Activated CD4-positive, alpha-beta T cell treated with anti-CD3 and anti-CD28 coated beads, Interleukin-2, Interleukin-4, amounts not matched to agents 100 ng/mL and 50 ng/mL, durations not matched to agents 16 hours and 8 hours (primary cell): ENCODE measurements at places on chromosomes 2 and 18.

DNA sequence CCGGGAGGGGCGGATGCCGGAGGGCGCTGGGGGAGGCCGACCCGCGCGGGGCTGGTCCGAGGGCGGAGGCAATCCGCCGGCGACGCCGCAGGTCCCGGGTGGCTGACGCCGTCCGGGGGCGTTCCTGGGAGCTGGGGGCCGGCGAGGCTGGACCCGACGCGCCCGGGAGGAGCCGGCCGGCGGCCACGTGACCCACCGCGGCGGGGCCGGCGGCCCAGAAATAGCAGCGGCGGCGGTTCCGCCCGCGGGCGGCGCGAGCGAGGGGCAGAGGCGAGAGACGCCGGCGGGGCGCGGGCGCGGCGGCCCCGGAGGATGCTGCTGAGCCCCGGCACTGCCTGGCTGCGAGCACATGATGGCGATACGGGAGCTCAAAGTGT, at the start of gene RAB31:
TSS of gene RAB31 (plus strand) at position 245 of the 377 bp plus-strand sequence. CDS start at position 350, 105 bp downstream.
- DNase-seq: peak; percentile 6

GRCh38 chr2:83068714-83069113, 1390.4 kb downstream of the SUCLG1 start:
- no peak for DNase-seq

DNA sequence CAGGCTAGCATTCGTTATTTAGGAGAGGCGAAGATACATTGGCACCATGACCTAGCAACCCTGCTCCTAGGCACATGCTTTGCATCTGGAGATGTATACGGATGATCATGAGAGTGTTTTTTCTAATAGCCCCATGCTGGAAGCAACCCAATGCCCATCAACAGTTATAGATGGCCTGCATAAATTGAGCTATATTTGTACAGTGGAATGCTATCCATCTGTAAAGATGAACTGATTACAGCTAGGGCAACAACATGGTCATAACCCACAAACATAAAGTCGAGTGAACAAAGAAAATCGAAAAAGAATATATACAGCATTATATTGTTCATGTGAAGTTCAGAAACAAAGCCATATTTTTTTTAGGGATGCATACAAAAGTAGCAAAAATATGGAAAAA, 20.6 kb upstream of the CHRNA1 start:
- DNase-seq: no peak

DNA sequence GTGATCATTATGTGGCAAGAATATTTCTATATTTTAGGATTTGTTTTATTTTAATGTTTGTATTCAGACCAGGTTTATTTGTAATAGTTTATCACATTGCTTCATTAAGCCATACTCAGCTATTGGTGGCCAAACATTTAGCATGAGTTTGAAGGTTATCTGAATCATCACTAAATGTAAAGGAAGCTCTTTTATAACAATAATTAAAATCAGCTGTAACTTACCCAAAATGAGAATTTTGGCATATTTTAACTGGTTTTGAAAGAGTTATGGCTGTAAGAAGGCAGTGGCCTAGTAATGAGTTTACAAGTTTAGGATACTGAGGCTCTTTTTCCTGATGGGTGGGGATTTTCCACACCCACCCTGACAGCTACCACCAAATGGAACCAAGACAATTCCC, 177.8 kb downstream of the EN1 start:
- no peak for DNase-seq

DNA sequence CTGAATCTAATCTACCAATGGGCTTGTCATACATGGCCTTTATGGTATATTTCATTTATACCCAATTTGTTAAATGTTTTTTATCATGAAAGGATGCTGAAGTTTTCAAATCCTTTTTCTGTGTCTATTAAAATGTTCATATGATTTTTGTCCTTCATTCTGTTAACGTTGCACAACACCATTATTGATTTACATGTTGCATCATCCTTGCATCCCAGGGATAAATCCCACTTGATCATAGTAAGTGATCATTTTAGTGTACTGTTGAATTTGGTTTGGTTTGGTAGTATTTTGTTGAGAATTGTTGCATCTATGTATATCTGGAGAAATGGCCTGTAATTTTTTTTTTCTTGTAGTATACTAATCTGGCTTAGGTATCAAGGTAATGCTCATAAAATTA, 9.4 kb downstream of the SP100 start:
- DNase-seq: no peak

GRCh38 chr2:70767699-70768589, at the start of gene ADD2:
ADD2 (minus strand) TSS chr2:70768200; CDS start chr2:70706408, 61,792 bp downstream.
- DNase-seq: peak; percentile 56

DNA sequence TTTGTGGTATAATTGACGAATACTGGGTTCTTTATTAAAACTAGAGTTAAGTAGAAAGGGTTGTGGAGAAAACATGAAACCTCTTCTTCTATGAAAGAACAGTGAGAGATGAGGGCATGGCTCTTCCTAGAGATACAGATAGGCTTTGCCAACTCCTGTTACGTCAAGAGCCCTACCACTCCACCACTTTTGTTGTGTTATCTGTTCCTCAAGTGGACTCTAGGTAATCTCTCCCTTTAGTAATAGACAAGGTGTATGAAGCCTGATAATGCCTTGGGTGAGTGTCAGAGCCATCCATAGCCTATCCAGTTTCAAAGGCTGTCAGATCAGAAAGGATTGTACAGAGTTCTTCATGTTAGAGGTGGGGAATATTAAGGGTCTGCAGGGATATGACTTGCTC, 176.4 kb downstream of the SETBP1 start:
- no peak for DNase-seq

DNA sequence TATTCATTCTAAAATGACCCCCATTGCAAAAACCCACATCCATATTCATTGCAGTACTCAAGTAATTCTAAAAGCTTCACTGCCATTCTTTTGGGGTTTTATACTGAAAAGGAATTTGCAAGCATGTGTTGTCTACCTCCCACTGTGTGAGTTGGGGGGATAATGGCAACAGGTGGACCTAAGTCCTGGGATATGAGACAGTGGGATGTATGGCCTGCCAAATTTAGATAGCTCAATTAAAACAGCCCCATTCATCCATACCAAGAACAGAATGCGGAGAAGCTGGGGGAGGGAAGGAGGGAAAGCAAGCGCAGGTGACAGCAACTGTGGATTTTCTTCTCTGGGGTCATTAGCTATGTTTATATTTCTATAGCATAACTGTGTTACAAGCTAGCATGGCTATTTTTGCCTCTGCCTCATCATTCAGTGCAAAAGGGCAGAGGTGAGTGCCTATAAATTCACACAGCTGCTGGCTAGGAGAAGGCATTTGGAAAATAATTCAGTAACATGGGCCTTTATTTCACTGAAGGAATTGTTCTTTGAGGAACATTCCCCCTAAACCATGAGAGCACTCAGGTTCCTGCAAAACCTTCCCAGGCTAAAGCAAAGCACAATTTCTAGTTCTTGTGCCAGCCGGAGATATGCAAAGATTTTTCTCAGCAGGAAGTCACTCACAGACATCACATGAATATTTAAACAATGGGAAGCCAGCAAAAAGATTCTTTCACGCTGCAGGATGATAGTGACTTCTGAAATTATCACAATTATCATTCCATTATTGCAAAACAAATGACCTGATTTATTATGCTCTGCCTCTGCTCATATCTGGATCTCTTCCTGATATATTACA, 393.9 kb upstream of the ACVR2A start:
- DNase-seq: no peak

DNA sequence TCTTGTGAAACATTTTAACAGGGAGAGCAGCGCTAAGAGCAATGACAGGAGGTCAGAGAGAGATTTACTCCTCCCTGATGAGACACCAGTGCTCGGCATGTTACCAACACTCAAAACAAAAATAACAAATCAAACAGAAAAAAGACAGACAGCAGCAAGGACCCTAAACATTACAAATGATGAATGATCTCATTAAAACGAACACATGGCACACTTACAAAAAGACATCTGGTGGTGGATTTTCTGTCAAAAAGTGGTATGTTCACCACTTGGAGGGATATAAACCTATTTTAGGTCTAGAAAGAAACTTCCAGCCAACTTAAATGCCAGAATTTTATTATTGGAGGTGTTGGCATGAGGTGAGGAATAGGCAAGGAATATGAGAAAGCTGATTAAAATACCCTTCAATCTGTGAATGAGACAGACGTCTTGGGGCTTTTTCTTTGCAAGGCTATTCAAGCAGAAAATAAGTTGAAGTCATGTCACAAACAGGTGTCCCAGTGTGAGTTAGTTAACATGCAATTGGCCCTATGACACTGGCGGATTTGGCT, 112.8 kb downstream of the PRELID3A start:
- no peak for DNase-seq

DNA sequence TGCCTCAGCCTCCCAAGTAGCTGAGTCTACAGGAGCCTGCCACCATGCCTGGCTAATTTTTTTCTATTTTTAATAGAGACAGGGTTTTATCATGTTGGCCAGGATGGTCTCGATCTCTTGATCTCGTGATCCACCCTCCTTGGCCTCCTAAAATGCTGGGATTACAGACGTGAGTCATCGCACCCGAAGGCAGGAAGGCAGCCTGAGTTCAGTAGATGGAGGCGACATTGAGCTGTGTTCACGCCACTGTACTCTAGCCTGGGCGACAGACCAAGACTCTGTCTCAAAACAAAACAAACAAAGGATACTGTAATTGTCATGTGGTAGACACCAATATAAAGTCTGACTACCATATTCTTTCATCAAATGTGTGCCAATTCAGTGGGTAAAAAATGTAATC, 500.9 kb upstream of the DSEL start:
- DNase-seq: no peak

GRCh38 chr2:147538821-147539220, 306.0 kb upstream of the ACVR2A start:
- DNase-seq: no peak

DNA sequence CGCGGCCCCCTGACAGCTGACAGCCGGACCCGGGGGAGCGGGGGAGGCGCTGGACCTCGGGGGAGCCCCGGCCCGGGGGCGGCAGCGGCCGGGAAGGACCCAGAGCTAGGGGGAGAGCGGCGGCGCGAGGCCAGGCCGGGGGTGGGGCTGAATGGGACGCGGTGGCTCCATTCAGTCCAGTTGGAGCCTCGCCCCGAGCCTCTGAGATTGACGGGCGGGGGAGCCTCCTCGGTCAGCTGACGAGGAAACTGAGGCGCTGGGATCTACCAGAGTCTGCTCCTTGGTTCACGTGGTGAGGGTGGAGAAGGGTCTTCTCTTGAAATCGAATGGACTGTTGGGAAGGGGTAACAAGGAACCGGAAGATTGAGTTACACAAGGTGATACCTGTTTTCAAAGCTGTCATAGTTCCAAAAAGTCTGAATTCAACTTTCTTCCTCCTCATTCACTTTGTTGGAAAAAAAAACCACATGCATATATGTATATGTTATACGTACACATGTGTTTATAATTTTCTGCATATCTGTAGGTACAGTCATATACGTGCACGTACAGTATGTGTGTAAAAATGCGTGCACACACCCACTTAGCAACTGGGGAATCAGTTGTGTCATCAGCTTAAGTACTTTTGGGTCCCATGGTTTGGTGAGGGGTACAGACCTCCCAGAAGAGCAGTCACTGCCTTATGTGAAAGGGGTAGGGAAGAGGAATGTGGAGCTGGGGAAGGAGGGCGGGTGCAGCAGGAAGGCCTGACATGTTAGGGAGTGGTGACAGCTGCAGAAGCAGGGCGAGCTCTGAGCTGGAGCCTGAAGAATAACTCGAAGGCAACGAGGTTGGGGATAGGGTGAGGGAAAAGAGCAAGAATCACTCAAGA, 628 bp downstream of the PPP1R7 start:
- no peak for DNase-seq

- no peak for DNase-seq
These were observed 4.7 kb downstream of the GNLY start for GRCh38 chr2:85698880-85699254.

DNA sequence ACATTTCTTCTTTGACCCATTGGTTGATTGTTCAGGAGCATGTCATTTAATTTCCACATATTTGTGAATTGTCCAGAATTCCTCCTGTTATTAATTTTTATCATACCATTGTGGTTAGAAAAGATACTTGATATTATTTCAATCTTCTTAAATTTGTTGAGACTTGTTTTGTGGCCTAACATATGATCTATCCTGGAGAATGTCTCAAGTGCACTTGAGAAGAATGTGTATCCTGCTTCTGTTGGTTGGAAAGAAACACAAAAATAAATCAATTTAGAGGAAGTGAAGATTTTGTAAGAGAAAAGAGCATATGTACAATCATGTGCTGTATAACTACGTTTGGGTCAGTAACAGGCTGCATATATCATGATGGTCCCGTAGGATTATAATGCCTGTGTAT, 118.6 kb upstream of the CDC42EP3 start:
- DNase-seq: no peak

DNA sequence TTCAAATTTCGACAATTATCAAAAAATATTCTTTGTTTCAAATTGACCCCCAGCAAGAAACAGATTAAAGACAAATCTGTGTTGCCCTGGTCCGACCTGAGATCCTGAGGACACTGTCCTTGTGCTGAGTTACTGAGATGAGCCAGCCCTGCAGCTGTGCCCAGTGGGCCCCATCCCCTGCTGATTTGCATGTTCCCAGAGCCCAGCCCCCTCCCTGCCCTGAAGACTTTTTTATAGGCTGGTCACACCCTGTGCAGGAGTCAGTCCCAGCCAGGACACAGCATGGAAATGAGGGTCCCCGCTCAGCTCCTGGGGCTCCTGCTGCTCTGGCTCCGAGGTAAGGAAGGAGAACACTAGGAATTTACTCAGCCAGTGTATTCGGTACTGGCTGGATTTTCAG, 31.4 kb upstream of the ZNG1B start:
- DNase-seq: no peak

DNA sequence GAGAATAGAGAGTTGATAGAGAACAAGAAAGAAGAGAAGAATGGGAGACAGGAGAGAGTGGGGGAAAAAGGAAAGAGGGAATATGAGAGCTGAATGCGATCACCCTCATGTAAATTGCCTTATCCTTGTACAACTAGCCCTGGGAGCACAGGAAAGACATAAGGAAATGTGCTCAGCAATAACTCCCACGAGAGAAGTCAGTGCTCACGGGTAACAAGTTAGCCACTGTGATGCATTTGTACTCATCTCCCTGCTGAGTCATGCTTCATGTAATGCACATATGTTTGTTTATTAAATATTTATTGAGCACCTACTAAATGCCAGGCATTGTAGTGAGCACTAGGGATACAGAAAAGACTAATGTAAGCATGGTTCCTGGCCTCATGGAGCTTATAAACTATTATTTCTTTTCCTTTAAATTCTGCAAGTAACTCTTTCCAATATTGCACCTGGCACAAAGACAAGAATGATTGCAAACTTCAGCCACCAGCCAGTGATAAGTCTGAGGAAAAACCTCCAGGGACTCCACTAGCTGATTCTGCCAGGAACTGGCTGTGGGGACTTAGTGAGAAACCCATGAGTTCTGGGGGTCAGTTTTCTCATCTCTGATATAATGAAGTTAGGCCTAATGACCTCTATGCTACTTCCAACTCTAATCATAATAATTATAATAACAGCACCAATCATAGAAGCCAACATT, 124.1 kb downstream of the LNPK start:
- DNase-seq: no peak

GRCh38 chr2:41881249-41881648, 166.6 kb upstream of the PKDCC start:
- DNase-seq: no peak

DNA sequence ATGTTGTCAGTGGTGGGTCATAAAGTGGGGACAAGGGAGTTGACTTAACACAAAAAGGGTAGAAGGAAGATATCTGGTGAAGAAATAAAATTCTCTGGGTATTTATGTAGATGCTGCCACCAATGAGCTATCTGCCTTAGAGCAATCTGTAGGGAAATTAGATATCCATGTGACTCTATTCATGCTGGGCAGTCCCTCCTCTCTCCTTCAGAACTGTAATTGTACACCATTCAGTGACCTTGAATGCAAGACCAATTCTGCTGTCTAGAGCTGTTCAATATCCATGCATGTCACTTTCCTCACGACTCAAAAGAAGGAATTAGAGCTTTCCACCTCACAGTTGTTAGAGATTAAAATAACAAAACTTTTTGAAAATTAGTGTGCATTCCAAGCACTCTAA, 28.6 kb upstream of the TDRD15 start:
- DNase-seq: no peak
